ENCODE measurements at places on chromosomes 7 and 10. TPM values are rescaled to one million over a fixed set of nuclear protein-coding genes. Genes with fewer than 3 reads are reported as not detected.

DNA sequence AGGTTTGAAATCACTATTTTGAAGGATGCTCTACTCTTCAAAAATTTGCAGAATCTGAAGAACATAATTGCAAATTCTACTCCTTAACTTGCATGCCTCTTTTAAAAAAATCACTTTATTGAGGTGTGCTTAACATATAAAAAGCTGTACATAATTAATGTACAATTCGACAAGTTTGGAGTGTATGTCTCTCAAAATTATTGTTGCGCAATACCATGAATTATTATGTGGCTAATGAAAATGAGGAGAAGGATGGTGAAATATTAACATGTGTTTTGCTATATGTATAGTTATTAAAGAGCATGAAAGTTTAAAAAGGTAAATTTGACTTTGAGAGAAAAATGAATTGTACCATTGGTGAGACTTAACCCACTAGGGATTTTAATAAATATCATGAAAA is 187.2 kb upstream of the MALRD1 start:
- no peak for DNase-seq

GRCh38 chr10:131210181-131210580 is 101.3 kb downstream of the TCERG1L start:
- no peak for DNase-seq

DNA sequence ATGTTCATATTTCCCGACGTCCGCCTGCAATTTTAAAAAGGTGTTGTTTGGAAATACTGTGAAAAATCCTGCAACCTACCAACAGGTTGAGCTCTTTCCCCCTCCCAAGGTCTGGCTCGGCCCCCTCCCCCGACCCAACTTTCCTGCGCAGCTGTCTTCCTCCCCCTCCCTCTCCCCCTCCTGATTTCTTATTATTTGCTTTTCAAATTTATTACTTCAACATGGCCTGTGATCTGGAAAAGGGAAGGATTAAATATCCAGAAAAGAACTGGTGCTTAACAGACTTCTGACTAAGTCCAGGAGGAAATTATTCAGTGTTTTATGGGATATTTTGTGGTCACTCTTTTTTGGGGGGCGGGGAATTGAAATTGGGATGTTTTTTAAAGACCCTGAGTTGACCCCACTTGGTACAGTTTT is 2.4 kb downstream of the ARID5B start:
- DNase-seq, result no peak

GRCh38 chr10:125260260-125260659 is 99.9 kb upstream of the CTBP2 start:
- no peak for DNase-seq

DNA sequence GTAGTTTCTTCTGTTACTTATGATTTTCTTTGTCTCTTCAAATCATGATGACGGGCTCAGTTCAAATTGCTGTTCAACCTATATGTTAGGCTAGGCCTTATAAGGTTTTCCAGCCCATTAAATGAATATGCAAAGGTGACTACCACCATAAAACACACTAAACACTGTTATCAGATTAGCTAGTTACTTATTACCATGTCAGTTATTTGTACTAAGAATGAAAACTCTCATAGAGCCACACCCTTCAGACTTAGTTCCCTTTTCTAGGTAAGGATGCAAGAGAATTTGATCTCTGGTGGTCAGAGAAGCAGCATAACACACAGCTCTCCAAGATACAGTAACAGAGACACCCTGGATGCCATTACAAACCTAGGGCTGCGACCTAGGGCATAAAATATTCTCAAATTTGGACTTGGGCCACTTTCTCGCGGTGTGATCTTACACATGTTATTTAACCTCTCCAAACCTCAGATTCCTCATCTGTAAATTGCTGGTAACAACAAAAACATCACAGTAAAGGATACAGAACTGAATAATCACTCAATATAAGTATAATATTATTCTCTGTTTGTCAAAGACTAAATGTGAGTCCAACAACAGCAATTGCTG is 35.6 kb downstream of the ANKMY2 start:
- DNase-seq, result no peak

DNA sequence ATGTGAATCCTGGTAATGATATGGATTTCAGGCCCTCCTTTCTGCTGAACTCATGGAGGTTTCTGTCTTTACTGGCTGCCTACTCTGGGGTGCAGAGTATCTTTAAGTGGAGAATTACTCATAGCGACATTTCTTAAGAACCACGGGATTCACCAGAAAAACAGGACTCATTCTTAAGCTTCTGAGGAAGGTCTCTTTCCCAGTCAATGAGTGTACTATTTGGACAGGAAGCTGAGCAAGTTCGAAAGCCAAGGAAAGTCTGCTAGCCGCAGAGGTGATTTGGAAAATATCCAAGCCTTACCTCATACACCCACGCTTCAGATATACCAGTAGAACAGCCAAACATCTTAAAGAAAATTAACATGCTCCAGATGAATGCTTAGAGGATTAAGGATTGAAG is 377.6 kb upstream of the MYO3A start:
- DNase-seq, result no peak

Gene RAMP3
- 8.8 TPM for total RNA-seq

DNA sequence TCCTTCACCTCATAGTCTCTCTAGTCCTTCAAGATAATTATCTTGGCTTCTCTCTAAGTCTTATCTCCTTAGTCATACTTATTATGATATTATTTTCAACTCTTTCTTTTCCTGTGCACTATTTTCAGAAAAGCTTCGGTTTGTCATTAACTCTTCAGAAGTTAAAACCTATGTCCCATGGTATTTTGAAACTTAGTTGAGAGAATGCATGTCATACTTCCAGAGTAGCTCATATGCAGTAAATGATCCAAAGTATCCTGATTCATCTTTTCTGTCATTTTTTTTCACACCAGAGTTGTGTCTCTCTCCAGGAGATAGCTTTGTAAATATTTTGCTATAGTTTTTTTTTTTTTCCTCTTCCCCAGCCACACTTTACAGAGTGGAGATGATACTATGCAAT is 1008.6 kb downstream of the NRG3 start:
- no peak for DNase-seq

- no peak for DNase-seq
Observed at GRCh38 chr10:14660831-14661230, 113.9 kb downstream of the FAM107B start.

DNA sequence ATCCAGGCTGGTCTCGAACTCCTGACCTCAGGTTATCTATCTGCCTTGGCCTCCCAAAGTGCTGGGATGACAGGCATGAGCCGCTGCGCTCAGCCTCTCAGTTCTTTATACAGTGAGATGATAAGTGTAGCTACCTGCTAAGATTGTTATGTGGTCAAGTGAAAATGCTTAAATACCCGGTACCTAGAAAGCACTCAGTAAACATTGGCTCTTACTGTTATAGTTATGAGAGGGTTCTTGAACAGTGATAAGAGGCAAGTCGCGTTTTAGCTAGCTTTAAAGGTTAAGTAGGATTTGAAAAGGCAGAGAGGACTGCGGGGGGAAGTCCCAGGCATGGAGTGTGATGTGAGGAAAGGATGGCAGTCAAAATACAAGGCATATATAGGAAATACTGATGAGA is 4.5 kb downstream of the ZKSCAN1 start:
- DNase-seq, result no peak

DNA sequence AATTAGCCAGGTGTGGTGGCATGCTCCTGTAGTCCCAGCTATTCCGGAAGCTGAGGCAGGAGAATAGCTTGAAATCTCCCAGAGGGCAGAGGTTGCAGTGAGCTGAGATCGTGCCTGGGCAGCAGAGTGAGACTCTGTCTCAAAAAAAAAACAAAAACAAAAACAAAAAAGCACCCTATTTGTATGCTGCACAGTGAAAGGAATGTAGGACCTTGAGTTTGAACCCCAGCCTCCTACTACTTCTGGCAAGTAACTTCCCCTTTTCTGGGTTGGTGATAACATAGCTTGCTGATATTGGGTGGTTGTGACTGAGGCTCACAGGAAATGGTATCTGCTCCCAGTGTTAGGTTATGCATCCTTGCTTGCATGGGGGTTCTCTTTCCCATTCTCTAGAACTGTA is 205.3 kb downstream of the BUB3 start:
- no peak for DNase-seq

Gene NCF1
- total RNA-seq, result 4.4 TPM

GRCh38 chr10:132313865-132314264 is 6.1 kb upstream of the STK32C start:
- no peak for DNase-seq

Gene ZNF804B
- total RNA-seq, result not detected

Gene PTTG1IP2
- not detected for total RNA-seq

GRCh38 chr7:44384586-44385433 is 59.4 kb upstream of the CAMK2B start:
- no peak for DNase-seq

DNA sequence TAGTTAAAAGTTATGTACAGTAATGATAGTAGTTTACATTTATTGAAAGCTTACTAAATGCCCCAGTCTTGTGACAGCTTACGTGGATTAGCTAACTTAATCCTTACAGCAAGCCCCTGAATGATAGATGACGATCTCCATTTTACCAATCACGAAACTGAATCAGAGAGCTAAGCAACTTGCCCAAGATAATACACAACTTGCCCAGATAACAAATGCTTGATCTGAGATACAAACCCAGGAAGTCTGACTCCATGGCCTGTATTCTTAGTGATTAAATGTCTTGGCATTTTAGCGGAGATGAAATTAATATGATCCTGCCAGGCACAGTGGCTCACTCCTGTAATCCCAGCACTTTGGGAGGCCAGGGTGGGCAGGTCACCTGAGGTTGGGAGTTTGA is 46.9 kb upstream of the FMC1 start:
- no peak for DNase-seq

GRCh38 chr7:6268023-6268900 is 4.2 kb downstream of the CYTH3 start:
- DNase-seq, result no peak

DNA sequence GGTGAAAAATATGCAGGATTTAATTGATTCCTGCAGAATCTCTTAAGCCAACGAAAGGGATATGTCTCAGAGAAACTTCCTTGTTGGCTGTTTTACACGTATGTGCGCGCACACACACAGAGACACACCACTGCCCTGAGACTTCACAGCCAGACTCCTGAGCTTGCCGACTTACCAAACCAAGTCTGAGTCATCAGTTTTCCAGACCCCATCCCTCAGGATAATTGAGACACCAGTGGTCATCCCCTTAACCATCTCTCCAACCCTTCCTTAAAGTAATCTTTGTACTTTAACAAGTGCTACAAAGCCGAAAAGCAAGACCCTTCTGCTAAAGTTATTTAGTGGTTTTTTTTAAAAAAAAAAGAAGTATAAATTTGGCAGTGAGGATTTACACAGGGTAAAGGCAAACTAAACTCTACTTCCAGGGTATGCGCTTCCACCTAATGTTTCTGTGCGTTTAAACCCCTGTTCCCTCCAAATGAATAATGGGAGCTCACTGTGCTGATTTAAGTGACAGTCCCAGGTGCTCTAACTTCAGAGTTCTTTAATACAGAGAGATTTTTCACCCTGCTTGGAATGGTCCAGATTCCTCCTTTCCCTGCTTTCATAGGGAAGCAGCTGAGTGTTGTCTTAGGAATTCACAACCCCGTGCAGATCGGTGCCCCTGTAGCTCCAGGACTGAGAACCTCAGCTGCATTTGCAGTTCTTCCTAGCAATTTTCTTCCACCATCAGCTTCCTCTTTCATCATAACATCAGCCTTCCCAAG is 198.5 kb downstream of the INHBA start:
- DNase-seq, result no peak

GRCh38 chr10:103123282-103124024 is 69.6 kb downstream of the NT5C2 start:
- DNase-seq, result no peak

Gene CYP26C1
- total RNA-seq, result not detected

Gene ADAP1
- 166 TPM for total RNA-seq

- no peak for DNase-seq
Observed at GRCh38 chr7:1971946-1972654, 260.6 kb downstream of the MAD1L1 start.

Gene MAD1L1
- total RNA-seq, result 22.1 TPM

- no peak for DNase-seq
Observed at GRCh38 chr7:154877031-154877430, 125.9 kb downstream of the PAXIP1 start.

DNA sequence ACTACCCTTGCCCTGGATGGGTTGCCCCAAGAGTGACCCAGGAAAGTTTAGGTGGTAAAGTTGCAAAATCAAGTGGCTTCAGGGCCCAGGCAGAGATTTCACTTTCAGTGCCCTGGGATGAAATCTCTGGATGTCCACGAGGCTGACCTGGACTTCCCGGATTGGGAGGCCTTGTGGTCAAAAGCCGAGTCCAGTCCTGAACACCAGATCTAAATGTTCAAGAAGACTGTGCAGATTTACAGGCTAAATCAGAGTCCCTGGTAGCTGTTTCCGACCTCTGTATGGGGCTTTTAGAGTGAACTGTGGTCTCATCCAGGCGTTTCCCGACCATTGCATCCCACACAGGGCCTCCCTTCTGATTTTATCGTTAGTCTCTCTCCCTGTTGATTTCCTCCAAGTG is 95.3 kb downstream of the WDR11 start:
- DNase-seq, result no peak

All from left colon (tissue), 2 donors.